CD4-positive, alpha-beta T cell treated with Interleukin-17A for 1 hour (primary cell): ENCODE measurements at places on chromosomes 16 and 17.

GRCh38 chr16:80285104-80285503, 255.7 kb upstream of the DYNLRB2 start:
- DNase-seq: no peak

GRCh38 chr16:67786491-67786890, 19.9 kb downstream of the RANBP10 start:
- DNase-seq: no peak

GRCh38 chr16:56909527-56909979, 22.4 kb upstream of the HERPUD1 start:
- DNase-seq: no peak

DNA sequence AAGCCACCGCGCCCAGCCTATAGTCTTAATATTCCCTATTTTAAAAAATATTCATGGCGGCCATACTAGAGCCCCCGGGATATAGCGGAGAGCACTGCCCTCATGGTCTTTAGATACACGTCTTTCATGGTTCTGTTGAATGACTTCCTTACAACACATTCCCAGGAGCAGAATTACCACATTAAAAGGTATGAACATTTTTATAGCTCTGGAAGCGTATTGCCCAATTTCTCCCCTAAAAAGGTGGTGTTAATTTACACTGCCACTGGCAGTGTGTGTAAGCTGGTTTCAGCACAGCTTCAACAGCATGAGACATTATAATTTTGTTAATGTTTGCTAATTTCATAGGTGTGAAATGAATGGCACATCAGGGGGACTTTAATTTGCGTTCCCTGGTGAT, 19.0 kb downstream of the C17orf100 start:
- no peak for DNase-seq

- no peak for DNase-seq
Measured at GRCh38 chr16:82643136-82643535, 16.4 kb downstream of the CDH13 start.

- no peak for DNase-seq
Measured at GRCh38 chr16:7887316-7887715, 554.7 kb downstream of the RBFOX1 start.

GRCh38 chr16:89484923-89485679, 5.3 kb downstream of the ANKRD11 start:
- peak; percentile 58 for DNase-seq

DNA sequence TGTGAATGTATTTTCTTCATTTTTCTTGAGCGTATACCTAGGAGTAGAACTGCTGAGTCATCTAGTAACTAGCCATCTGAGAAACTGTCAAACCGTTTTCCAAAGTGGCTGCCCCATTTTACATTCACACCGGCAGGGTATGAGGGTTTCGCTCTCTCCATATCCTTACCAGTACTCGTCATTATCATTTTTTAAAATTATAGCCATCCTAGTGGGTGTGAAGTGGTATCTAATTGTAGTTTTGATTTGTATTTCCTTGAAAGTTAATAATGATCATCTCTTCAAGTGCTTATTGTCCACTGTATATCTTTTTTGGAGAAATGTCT, 6.0 kb downstream of the RNF157 start:
- DNase-seq: no peak

DNA sequence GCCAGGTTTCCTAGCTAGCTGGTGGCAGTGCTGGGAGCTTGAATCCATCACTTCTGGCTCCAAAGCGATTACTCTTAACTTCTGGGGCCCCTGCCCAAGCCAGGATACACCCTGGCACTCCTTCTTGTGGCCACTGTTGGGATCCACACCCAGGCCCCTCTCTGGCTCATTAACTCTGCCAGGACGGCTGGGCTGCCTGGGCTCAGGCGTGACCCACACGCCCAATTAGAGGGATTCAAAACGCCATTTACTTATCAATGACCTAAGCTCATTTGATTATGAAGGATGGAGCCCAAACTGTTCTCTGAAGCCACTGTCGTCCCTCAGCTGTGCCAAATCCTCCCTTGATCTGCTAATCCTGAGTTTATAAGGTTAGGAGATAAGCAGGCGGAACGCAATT, 79.7 kb upstream of the BRD7 start:
- DNase-seq: no peak

DNA sequence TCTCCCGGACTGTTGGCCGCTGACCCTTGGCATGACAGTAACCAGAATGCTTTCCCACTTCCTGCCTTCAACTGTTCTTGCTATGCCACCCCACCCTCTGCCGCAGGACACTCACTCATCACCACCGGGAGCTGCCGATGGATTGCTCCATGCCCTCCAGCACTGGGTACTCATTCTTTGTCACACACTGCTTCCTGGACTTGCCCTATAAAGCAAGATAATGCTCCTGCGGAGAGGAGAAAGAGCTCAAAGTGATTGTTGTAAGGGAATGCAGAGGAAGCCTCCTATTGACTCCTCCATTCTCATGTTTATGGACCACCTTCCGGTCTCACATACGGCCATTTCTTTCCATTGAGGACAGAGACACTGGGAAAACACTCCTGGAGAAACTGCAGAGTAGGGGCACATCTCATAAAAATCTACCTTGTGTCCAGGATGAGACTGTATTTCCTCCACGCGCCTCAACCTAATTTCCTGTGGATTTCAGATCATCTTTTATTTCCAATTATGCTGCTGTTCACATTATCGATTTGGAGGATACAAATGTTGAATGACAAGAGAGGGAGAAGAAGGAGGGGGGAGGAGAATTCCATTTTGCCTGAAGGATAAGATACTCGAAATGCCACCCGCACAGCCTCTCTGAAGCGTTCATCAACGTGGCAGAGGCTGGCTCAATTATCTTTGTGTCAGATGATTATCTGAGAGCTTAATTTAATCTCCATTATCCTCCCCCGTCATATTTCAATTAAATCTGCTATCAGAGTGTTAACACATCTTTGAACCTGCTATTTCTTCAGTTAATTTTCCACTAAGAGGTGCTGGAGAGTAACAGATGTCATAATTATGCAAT, 486.1 kb upstream of the SALL1 start:
- DNase-seq: no peak

DNA sequence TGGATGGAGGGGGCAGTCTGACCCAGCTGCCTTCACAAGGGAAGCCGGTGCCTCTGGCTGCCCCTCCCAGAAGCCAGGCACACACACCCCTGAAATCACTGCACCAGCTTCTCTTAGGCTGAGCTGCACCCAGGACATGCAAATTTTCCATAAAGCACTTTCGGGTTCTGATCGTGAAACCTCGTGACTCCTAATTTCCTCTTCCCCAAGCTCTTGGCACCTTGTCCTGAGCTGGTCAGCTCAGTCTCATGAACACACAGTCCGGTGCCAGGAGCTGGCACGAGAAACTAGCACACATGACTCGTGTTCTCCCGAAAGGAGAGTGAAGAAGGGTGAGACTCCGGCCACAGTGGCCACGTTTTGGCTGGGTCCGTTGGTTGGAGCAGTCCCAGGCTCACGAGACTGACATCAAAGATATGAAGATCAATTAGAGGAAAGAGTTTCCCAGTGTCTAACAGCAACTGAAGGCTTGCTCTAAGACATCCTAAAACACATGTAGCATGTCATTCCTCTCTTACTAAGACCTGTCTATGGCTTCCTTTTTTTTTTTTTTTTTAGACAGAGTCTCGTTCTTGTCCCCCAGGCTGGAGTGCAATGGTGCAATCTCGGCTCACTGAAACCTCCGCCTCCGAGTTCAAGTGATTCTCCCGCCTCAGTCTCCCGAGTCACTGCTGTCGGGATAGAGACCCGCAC, 9.2 kb upstream of the ABR start:
- no peak for DNase-seq

DNA sequence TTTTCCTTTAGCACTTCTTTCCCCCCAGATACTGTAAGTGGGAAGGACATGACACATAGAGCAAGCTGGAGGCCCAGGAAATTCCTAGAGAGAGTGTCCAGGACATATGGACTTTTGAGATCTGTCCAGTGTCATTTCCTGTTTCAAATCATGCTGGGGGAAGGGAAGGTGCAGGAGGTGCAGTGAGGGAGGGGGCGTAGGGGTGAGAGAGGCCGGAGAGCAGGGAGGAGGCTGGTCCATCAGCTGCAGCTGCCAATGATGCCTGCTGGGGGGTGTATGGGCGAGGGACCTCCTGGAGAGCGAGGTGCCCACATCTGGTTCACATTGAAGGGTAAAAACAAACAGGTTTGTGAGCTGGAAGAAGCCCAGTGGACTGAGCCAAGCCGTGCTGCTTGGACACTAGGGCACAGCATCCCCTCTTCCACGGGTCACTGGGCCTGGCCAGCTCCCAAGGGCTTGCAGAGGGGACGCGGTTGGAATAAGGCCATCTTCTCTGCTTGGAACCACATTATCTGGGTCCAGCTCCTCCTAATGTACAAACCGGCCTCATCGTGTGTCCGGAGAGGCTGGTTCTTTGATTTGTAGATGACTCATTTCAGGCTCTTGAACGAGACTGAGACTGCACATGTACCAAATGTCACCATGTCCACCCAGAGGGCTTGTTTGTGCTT, 70.4 kb upstream of the SMURF2 start:
- DNase-seq: no peak

GRCh38 chr16:10994571-10994970, 50.2 kb downstream of the CLEC16A start:
- DNase-seq: no peak
